Neural progenitor cell (in vitro differentiated cells): ENCODE measurements at places on chromosomes 7 and 10. TPM values are rescaled to one million over a fixed set of nuclear protein-coding genes. Genes with fewer than 3 reads are reported as not detected.
A peak's percentile ranks its signal among the peaks of the same experiment; 100 is the strongest.

EPHB6 gene
- total RNA-seq: 4.8 and 14.2 TPM in 2 replicates

HDAC9 gene
- 16.0 and 28.6 TPM in 2 replicates for total RNA-seq

BAIAP2L1 gene
- total RNA-seq: 29.5 and 35.1 TPM in 2 replicates

EBF3 gene
- total RNA-seq: 0.15 and 0.40 TPM in 2 replicates

DNA sequence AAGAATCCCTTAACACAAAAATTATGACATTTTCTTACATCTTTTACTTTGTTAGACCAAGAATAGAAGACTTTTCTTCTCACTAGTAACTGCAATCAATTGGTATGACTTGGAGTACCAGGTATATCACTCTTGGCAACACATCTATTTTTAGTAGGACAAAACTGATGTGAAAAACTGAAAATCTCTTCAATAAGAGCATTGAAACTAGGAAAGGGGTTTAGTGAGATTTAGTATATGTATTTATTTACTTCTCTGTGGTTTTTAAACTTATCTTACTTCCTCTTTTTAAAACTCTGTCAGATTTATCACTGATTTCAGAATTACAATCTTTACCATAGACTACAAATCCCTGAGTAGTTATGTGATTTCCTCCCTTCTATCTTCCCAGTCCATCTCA is 366.2 kb downstream of the PCDH15 start:
- no peaks in the 10 kb centered on the region for H3K36me3 ChIP-seq
- H3K4me1 ChIP-seq: no peaks in the 10 kb centered on the region
- H3K27me3 ChIP-seq: no peaks in the 10 kb centered on the region
- H3K4me3 ChIP-seq: no peak overlapping the region
- no peak for DNase-seq
- no peak overlapping the region for H3K27ac ChIP-seq

- no peak for DNase-seq
- H3K36me3 ChIP-seq: no peaks in the 10 kb centered on the region
- no peak overlapping the region for H3K27ac ChIP-seq
- no peaks in the 10 kb centered on the region for H3K4me1 ChIP-seq
- no peaks in the 10 kb centered on the region for H3K27me3 ChIP-seq
Measured at GRCh38 chr7:156897673-156898072, 4.7 kb upstream of the LMBR1 start.

DNA sequence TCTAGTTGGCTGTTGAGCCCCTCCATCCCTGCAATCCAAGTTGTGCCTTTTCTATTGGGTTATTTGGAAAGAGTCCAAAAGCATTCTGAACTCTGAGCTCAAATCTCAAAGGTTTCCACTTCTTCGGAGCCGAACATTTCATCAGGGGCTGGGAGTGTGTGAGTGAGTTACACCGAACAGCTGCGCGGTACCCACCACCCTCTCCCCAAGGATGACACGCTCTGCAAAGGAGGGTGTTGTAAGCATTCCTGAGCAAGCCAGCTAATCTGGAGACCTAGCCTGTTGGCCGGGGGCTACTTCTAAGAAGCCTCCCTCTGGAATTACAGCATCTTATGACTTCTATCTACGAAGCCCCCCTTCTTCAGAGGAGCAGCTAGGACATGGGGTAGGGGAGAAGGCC is 270.5 kb downstream of the CREB5 start:
- no peak for DNase-seq
- peaks cover 34% of the 10 kb centered on the region for H3K4me1 ChIP-seq
- H3K4me3 ChIP-seq: no peak overlapping the region
- no peaks in the 10 kb centered on the region for H3K36me3 ChIP-seq
- H3K27ac ChIP-seq: no peak overlapping the region

- H3K4me3 ChIP-seq: peak overlapping the region; percentile 60
- no peaks in the 10 kb centered on the region for H3K4me1 ChIP-seq
- no peaks in the 10 kb centered on the region for H3K36me3 ChIP-seq
- DNase-seq: peak; percentile 57
- no peak overlapping the region for H3K27ac ChIP-seq
Measured at GRCh38 chr10:22252224-22252800, 34.5 kb upstream of the EBLN1 start.

GRCh38 chr7:17371671-17372524 is 73.4 kb downstream of the AHR start:
- H3K4me1 ChIP-seq: no peaks in the 10 kb centered on the region
- no peak for DNase-seq
- H3K27me3 ChIP-seq: no peaks in the 10 kb centered on the region
- H3K4me3 ChIP-seq: no peak overlapping the region
- H3K36me3 ChIP-seq: no peaks in the 10 kb centered on the region

DNA sequence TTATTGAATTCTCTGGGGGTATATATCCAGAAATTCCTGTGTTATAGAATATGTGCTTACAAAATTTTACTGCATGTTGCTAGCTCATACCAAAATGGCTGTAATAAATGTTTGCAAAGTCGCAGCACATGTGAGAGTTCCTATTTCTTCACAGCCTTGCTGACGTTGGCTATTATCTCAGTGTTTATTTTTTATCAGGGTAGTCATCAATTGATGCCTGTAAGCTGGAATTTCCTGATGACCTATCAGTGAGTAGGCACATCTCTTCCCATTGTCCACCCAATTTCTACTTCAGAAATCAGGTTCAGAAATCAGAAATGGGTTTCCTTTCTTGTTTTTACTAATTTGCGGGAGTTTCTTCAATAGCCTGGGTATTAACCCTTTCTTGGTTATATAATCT is 268.1 kb upstream of the FZD8 start:
- no peak overlapping the region for H3K27ac ChIP-seq
- H3K4me1 ChIP-seq: peaks cover 13% of the 10 kb centered on the region
- H3K36me3 ChIP-seq: no peaks in the 10 kb centered on the region
- no peak for DNase-seq
- no peaks in the 10 kb centered on the region for H3K27me3 ChIP-seq

DNA sequence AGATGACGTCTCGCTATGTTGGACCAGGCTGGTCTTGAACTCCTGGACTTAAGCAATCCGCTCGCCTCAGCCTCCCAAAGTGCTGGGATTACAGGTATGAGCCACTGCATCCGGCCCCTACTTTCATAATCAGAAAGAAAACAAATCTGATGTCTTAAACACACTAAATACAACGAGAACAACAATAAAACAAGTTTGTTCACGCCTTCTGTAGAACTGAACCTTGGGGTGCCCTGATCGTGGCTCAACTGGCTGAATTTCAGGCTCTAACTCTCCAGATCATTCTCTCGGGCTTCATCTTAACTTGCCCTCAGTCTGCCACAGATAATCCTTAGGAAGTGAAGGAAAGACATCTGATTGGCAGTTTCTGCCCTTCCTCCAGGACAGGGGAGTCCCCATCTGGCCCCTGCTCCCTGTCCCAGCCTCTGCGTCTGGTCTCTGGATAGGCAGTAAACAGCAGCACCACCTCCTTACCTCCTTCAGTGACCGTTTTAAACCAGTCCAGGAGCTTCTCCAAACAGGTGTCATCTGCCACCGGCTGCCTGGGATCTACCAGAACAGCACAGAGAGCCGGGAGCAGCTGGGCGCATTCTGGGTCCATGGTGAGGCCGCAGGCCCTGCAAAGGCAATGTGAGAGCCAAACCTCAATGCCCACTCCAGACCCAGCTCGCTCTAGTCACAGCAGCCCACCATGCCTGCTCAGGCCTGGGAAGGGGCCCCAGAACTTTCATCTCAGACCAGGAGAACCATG is 1.3 kb downstream of the BRAT1 start:
- no peak overlapping the region for H3K27ac ChIP-seq
- H3K27me3 ChIP-seq: no peaks in the 10 kb centered on the region
- peaks cover 9% of the 10 kb centered on the region for H3K4me1 ChIP-seq

DNA sequence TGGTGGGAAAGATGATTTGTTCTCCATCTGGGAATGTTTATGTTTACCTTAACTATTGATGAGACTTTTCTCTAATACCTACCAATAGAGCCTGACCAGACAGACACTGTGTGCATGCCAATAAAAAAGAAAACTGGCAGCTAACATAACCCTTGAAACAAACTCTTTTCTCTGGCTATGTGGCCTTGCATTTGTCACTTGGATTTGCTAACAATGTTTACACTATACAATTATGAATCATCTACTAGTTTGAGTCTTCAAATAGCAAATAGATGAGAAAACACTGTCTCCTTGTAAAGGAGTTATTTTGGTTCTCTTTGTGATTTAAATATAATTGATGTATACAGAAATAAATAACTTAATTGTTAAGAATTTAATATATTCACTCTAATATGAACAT is 273.1 kb downstream of the SEMA3D start:
- H3K36me3 ChIP-seq: no peaks in the 10 kb centered on the region
- H3K4me1 ChIP-seq: no peaks in the 10 kb centered on the region
- no peak overlapping the region for H3K4me3 ChIP-seq
- no peak for DNase-seq

DNA sequence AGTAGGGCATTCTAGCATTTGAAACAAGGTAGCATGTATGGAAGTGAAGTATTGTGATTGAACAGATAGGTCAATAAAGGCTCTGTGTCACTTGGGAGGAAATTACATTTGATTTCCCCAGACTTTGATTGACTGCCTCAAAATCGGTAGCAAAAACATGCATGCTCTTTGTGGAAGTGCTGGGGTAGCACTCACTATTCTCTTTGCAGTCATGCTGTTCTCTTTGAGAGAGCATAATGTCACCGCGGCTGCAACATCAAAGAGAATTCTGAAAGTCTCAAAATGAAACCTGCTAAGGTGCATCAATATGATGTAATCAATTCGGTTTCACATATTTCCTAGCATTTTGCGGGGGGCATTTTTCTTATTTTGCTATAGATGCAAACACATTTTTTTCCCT is 64.2 kb downstream of the ARMC3 start:
- H3K27ac ChIP-seq: no peak overlapping the region
- H3K4me3 ChIP-seq: no peak overlapping the region
- H3K4me1 ChIP-seq: no peaks in the 10 kb centered on the region
- DNase-seq: no peak

- no peaks in the 10 kb centered on the region for H3K27me3 ChIP-seq
- no peak overlapping the region for H3K4me3 ChIP-seq
- no peaks in the 10 kb centered on the region for H3K36me3 ChIP-seq
- no peak for DNase-seq
Measured at GRCh38 chr7:136501151-136501550, 367.3 kb upstream of the CHRM2 start.

DNA sequence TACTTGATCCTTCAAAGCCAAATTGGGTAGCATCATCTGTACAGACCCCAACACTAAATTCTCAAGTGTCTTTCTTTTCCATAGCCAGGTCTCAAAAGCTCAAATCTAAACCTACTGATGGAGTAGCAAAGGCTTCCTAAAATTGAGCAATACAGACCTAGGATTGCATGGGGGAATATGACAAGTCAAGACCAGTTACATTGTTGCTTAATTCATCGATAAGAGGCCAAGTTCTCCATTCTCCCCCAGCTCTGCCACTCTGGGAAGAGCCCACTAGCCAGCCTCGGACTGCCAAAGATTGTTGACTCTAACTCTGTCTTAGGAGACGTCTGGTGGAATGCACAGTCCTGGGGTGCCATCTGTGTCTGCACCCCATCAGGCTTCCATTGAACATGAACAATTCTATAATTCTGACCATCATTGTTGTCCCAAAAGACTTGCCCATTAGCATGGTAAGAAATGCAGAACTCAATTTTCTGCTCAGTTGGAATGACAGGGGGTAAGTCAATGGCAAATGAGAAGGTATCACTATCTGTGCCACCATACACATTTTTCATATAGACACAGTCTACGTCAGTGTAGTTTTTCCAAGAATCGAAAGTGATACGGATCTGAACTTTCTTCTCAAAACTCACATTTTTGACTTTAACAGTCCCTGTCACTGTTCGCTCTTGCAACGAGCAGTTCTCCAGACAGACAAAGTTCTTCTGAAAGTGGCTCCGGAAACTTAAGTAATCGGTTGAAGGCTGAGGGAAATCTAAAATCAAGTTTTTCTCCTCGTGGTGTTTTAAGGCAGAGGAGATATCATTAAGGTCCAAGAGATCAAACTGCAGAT is 2.9 kb downstream of the PPP1R3C start:
- no peak overlapping the region for H3K27ac ChIP-seq
- H3K36me3 ChIP-seq: no peaks in the 10 kb centered on the region
- no peak overlapping the region for H3K4me3 ChIP-seq
- peaks cover 28% of the 10 kb centered on the region for H3K27me3 ChIP-seq
- no peaks in the 10 kb centered on the region for H3K4me1 ChIP-seq

- H3K27me3 ChIP-seq: no peaks in the 10 kb centered on the region
- DNase-seq: no peak
- H3K27ac ChIP-seq: no peak within 1 kb of the TSS
- no peak within 1 kb of the TSS for H3K4me3 ChIP-seq
- no peaks in the 10 kb centered on the region for H3K36me3 ChIP-seq
Measured at GRCh38 chr10:89301721-89302445, at the start of gene IFIT2. IFIT2 (plus strand) TSS chr10:89302046; CDS start chr10:89302124, 78 bp downstream.

DNA sequence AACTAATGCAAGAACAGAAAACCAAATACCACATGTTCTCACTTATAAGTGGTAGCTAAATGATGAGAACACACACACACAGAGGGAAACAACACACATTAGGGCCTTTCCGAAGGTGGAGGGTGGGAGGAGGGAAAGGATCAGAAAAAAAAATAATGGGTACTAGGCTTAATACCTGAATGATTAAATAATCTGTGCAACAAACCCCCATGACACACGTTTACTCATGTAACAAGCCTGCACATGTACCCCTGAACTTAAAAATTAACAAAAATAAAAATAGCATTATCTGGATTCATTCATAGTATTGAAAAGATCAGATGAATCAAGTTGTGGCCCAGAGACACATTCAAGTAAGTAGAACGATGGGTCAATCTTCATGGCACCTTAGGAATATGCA is 159.5 kb upstream of the POT1 start:
- H3K27me3 ChIP-seq: no peaks in the 10 kb centered on the region
- no peaks in the 10 kb centered on the region for H3K4me1 ChIP-seq
- H3K27ac ChIP-seq: no peak overlapping the region

GRCh38 chr7:1640376-1641172 is 29.5 kb upstream of the ELFN1 start:
- H3K27ac ChIP-seq: no peak overlapping the region
- no peak for DNase-seq
- H3K27me3 ChIP-seq: no peaks in the 10 kb centered on the region
- H3K4me3 ChIP-seq: no peak overlapping the region

DNA sequence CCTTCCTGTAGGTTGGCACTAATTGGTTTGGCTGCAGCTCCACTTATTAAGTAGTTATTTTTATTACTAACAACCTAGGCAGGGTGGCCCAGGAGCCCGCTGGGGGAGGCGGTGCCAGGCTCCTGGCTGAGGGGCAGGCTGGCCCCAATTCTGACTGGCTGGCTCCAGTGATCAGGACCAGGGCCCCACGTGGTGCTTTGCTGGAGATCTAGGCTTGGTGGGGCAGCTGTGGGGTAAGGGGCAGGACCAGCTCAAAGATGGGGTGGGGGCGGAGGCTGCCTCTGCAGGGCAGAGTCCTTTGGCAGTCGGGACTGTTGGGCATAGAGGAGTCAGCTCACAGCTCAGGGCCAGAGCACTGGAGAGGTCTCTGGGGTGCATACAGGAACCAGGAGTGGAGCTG is 2.4 kb downstream of the ASL start:
- H3K4me1 ChIP-seq: no peaks in the 10 kb centered on the region
- no peak for DNase-seq
- no peak overlapping the region for H3K4me3 ChIP-seq
- no peaks in the 10 kb centered on the region for H3K36me3 ChIP-seq
- no peaks in the 10 kb centered on the region for H3K27me3 ChIP-seq

DNA sequence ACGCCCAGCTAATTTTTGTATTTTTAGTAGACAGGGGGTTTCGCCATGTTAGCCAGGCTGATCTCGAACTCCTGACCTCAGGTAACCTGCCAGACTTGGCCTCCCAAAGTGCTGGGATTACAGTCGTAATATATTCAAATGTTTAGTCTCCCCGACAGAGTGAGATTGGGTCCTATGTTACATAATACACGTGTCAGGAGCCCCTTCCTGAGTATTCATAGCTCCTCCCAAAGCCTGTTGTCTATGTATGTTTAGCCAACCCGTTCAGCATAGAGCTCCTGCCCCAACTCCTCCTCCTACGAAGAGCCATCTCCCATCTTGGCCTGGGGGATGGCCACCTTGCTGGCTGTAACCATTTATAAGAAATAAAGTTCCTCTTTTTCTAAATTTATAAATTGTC is 2.7 kb upstream of the PPP2R2D start:
- DNase-seq: no peak
- no peak overlapping the region for H3K4me3 ChIP-seq
- H3K36me3 ChIP-seq: no peaks in the 10 kb centered on the region
